ENCODE measurements at places on chromosomes 16 and 17. TPM values are rescaled to one million over a fixed set of nuclear protein-coding genes. Genes with fewer than 3 reads are reported as not detected.
A peak's percentile ranks its signal among the peaks of the same experiment; 100 is the strongest.

The AURKB gene
- 78.9 TPM for total RNA-seq

The ABCC6 gene
- total RNA-seq: 5.8 TPM

The HEATR9 gene
- total RNA-seq: not detected

The MRPL12 gene
- total RNA-seq: 101 TPM

The HES7 gene
- total RNA-seq: 0.69 TPM

The RDM1 gene
- 6.5 TPM for total RNA-seq

The SCO1 gene
- total RNA-seq: 29.4 TPM

The WFDC1 gene
- 0.47 TPM for total RNA-seq

The REXO5 gene
- 10.1 TPM for total RNA-seq

The STH gene
- not detected for total RNA-seq

The HLF gene
- 3.3 TPM for total RNA-seq

The CEMP1 gene
- total RNA-seq: 0.86 TPM

The NUBP1 gene
- total RNA-seq: 35.7 TPM

- H3K27ac ChIP-seq: no peak overlapping the region
- peaks cover 54% of the 10 kb centered on the region for H3K27me3 ChIP-seq
- H3K4me1 ChIP-seq: no peaks in the 10 kb centered on the region
- H3K36me3 ChIP-seq: no peaks in the 10 kb centered on the region
- no peak overlapping the region for H3K4me3 ChIP-seq
- no peak for DNase-seq
These were observed 20.9 kb downstream of the SOST start for GRCh38 chr17:43737722-43738121.

- peaks cover 25% of the 10 kb centered on the region for H3K27me3 ChIP-seq
- H3K27ac ChIP-seq: peak overlapping the region; percentile 39
- H3K4me1 ChIP-seq: peaks cover 37% of the 10 kb centered on the region
- DNase-seq: peak; percentile 58
- no peaks in the 10 kb centered on the region for H3K36me3 ChIP-seq
These were observed 2.7 kb downstream of the NOD2 start for GRCh38 chr16:50696126-50696525.

DNA sequence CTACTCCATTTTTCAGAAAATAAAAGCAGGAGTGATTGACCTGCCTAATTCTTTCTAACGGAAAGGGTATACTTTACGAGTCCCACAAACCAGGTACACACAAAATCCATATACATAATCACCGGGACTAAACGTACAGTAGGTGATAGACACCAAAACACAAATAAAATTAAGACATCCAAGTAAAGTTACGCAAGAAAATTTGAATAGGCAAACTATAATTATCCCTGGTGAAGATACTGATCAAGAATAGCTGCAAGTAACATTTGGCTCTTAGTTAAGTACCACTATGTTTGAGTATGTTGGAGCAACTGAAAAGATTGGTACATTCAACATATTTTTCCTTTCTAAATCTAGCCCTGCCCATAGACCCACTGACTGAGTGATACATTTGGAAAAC lies 1.7 kb downstream of the HELZ start:
- H3K36me3 ChIP-seq: peaks cover 49% of the 10 kb centered on the region
- H3K27me3 ChIP-seq: no peaks in the 10 kb centered on the region
- peak overlapping the region; percentile 84 for H3K4me3 ChIP-seq
- H3K27ac ChIP-seq: peak overlapping the region; percentile 58
- DNase-seq: no peak

DNA sequence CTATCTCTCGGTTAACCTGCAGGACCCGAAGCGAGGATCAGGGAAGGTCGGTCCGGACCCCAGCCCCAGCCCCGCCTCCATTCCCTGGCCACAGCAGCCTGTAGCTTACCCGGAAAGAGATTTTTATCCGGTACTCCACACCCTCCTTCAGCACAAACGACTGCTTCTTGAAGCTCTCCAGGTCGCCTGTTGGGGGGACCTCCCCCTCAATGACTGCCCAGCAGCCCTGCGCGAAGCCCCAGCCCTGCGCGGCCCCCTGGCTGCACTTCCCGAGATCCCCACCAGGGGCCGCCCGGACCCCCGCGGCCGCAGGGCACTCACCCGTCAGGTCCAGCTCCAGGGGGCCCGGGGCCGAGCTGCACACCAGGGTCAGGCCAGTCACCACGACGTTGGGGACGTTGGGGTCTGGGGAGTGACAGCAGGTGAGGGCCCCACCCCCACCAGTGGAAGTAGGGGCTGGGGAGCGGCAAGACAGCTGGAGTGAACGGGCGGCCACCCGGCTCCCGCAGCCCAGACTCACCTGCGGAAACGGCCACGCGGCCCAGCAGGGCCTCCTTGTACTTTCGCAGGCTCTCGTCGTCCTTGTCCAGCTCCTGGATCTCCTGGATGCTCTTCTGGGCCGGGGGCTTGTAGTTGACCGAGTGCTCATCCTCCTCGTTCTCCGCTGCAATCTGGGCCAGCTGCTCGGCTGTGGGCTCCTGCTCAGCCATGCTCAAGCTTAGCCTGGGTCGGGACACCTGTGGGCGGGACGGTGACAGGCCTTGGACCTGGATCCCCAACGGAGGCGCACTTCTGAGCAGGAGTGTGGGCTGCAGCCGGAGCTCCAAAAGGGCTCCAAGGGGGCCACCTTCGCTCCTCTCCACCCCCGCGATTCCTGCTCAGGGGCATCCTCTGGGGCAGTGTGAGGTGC lies 1.7 kb downstream of the ARHGDIA start:
- peak overlapping the region; percentile 90 for H3K27ac ChIP-seq
- H3K27me3 ChIP-seq: no peaks in the 10 kb centered on the region
- DNase-seq: peak; percentile 44
- H3K36me3 ChIP-seq: peaks cover 93% of the 10 kb centered on the region

- DNase-seq: peak; percentile 51
- peaks cover 25% of the 10 kb centered on the region for H3K4me1 ChIP-seq
- H3K27me3 ChIP-seq: peaks cover 23% of the 10 kb centered on the region
- H3K4me3 ChIP-seq: no peak overlapping the region
- peaks cover 5% of the 10 kb centered on the region for H3K36me3 ChIP-seq
These were observed 7.1 kb upstream of the CNP start for GRCh38 chr17:41959336-41960095.

DNA sequence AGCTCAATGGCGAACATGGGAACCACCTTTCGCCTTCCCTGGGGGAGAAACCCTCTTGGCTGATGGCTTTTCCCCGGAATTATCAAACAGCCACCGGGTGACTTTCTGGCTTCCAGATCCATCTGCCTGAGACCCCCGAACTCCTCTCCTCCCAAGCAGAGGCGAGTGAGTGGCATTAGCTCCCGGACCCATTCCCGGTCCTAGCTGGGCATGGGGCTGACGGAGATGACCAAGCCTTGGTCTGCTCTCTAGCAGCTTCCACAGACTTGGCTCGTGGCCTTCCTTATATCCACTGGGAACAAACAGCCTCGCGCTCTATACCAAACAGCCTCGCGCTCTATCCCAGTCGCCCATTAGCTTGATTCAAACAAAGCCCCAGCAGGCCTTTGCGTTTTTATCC lies 62.4 kb downstream of the CCDC182 start:
- H3K27ac ChIP-seq: no peak overlapping the region
- DNase-seq: no peak
- H3K4me3 ChIP-seq: no peak overlapping the region
- no peaks in the 10 kb centered on the region for H3K4me1 ChIP-seq

DNA sequence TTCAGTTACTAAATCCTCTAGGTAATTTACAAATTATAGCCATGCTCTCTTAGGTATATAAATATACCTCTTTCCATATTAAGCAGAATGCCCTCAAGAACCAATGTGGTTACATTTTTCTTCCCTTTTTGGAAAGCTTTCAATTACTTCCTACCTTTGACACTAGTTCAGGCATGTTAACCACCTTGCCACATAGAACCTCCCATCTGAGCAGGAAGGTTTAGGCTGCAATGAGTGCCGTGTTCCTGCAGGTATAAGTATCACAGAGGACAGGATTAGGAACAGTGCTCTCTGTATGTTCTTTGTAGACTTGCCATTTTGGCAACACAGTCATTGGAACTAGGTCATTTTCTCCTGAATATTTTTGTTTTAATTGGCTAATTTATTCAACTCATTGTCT lies 20.1 kb downstream of the KRT25 start:
- H3K4me1 ChIP-seq: no peaks in the 10 kb centered on the region
- H3K4me3 ChIP-seq: no peak overlapping the region
- H3K27ac ChIP-seq: no peak overlapping the region
- peaks cover 88% of the 10 kb centered on the region for H3K27me3 ChIP-seq
- H3K36me3 ChIP-seq: no peaks in the 10 kb centered on the region

GRCh38 chr17:41178341-41178740 lies 320 bp upstream of the KRTAP4-2 start:
- DNase-seq: no peak
- H3K27ac ChIP-seq: no peak overlapping the region
- no peaks in the 10 kb centered on the region for H3K27me3 ChIP-seq
- H3K4me3 ChIP-seq: no peak overlapping the region
- no peaks in the 10 kb centered on the region for H3K36me3 ChIP-seq
- H3K4me1 ChIP-seq: peaks cover 25% of the 10 kb centered on the region

- no peak overlapping the region for H3K4me3 ChIP-seq
- H3K36me3 ChIP-seq: peaks cover under 1% of the 10 kb centered on the region
- H3K27me3 ChIP-seq: peaks cover 81% of the 10 kb centered on the region
- DNase-seq: no peak
- no peak overlapping the region for H3K27ac ChIP-seq
These were observed 3.3 kb downstream of the CARMIL2 start for GRCh38 chr16:67648088-67648763.

- H3K4me3 ChIP-seq: no peak overlapping the region
- no peaks in the 10 kb centered on the region for H3K4me1 ChIP-seq
- peaks cover 55% of the 10 kb centered on the region for H3K27me3 ChIP-seq
- no peaks in the 10 kb centered on the region for H3K36me3 ChIP-seq
- H3K27ac ChIP-seq: no peak overlapping the region
These were observed 48.3 kb downstream of the CCT6B start for GRCh38 chr17:34913001-34913400.

GRCh38 chr16:81595629-81596292 lies 151.2 kb downstream of the CMIP start:
- no peaks in the 10 kb centered on the region for H3K27me3 ChIP-seq
- no peak overlapping the region for H3K4me3 ChIP-seq
- no peak overlapping the region for H3K27ac ChIP-seq
- peaks cover 9% of the 10 kb centered on the region for H3K36me3 ChIP-seq
- H3K4me1 ChIP-seq: peaks cover 50% of the 10 kb centered on the region

- peaks cover 23% of the 10 kb centered on the region for H3K36me3 ChIP-seq
- H3K27ac ChIP-seq: no peak overlapping the region
- DNase-seq: no peak
These were observed 146.3 kb downstream of the CMIP start for GRCh38 chr16:81590714-81591544.

DNA sequence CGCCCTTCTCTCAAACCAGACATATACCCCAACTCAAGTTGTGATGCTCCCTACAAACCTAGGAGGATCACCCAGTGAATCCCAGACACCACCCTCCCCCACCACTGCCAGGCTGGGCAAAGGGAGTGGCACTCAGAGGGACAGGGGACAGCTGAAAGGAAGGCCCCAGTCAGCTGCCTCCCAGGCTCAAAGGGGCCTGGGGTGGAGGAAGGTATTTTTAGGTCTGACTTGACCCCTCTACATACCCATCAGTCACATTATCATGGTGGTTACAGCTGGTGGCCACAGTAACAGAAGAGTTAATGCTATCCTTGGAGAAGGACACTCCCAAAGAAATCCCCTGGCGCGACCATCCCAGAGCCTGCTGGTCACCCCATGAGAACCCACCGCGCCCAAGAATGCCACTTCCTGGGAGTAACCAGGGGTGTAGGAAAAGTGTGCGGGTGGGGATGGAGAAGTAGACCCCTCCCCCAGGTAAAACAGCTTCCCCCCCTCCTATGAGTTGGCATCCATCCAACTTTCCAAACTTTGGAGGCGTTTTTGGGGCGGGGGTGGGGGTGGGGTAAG lies 1.1 kb downstream of the CACNB1 start:
- H3K36me3 ChIP-seq: peaks cover 58% of the 10 kb centered on the region
- H3K27ac ChIP-seq: no peak overlapping the region
- peak overlapping the region; percentile 86 for H3K4me3 ChIP-seq
- H3K27me3 ChIP-seq: no peaks in the 10 kb centered on the region

DNA sequence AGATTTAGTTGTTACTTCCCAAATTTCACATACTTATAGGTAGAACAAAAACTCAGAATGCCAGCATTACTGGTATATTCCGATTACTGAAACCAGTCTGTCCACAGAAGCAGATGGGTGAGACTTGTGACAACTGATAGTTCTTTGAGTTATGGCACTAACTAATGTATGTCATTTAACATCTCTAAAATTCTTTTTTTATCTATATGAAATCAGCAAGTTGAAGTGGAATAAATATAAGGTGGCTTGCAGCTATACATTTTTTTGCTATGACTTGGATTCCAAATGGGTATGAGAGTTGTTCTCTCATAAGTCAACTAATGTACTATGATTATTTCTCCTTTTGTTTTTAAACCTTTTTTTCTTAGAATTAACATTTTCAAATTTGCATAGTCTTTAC lies 69.1 kb downstream of the VMP1 start:
- no peak overlapping the region for H3K4me3 ChIP-seq
- DNase-seq: no peak
- no peaks in the 10 kb centered on the region for H3K27me3 ChIP-seq
- H3K27ac ChIP-seq: no peak overlapping the region

DNA sequence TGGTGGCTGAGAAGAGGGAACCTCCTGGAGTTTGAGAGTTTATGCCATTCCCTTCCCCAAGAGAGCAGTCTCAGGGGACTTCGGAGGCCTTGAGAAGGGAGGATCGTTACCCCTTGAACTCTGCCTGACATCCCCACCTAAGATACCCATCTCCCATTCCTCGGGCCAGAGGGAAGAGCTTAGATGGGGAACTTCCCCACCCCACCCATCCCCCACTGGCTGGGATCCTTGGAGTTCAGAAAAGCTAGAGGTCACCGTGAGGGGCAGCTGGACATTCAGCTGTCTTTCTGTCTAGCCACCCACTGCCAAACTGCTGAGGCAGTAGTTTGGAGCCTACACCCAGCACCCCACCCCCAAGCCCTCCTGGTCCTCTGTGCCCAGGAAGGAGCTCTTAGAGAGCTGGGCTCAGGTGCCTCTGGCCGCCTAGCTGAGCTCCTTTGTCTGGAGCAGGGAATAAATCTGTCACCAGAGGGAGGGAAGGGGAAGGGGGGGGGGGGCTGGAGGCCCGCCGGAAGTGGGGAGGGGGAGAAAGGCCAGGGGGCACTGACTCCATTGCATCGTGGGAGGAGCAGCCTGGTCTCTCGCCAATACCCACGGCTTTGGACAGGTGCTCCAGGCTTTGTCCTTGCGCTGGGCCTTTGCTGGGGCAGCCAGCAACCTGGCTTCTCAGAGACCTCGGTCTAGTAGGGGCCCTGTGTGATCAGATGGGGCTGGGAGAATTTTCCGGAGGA lies 1.0 kb downstream of the HSD11B2 start:
- no peak for DNase-seq
- H3K27me3 ChIP-seq: peaks cover 17% of the 10 kb centered on the region
- H3K4me3 ChIP-seq: peak overlapping the region; percentile 96

DNA sequence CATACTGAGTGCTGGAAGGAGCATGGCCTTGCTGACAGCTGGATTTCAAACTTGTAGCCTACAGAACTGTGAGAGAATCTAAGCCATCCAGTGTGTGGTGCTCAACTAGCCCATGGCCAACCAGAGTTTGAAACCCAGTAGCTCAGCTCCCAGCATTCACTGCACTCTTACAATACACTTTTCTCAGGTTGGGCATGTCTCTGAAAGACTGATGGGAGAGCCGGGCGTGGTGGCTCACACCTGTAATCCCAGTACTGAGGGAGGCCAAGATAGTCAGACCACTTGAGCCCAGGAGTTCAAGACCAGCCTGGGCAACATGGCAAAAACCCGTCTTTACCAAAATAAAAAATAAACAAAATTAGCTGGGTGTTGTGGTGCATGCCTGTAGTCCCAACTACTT lies 3.8 kb downstream of the CPNE2 start:
- no peak overlapping the region for H3K4me3 ChIP-seq
- peaks cover 7% of the 10 kb centered on the region for H3K27me3 ChIP-seq
- peaks cover 17% of the 10 kb centered on the region for H3K4me1 ChIP-seq
- no peak overlapping the region for H3K27ac ChIP-seq

- H3K27me3 ChIP-seq: no peaks in the 10 kb centered on the region
- no peak overlapping the region for H3K27ac ChIP-seq
- H3K4me3 ChIP-seq: no peak overlapping the region
- no peaks in the 10 kb centered on the region for H3K4me1 ChIP-seq
- DNase-seq: no peak
These were observed 2172.0 kb downstream of the TP53TG3F start for GRCh38 chr16:35631261-35631945.
